ENCODE measurements at places on chromosomes 12 and 14. TPM values are rescaled to one million over a fixed set of nuclear protein-coding genes. Genes with fewer than 3 reads are reported as not detected.

- no peak for DNase-seq
These were observed 273.8 kb upstream of the SFSWAP start for GRCh38 chr12:131436922-131437705.

GRCh38 chr14:54108481-54109471, 152.2 kb upstream of the BMP4 start:
- DNase-seq, result no peak

GRCh38 chr12:103712216-103712615, 125.1 kb downstream of the STAB2 start:
- no peak for DNase-seq

GRCh38 chr14:58513272-58513671, 85.8 kb downstream of the KIAA0586 start:
- no peak for DNase-seq

DNA sequence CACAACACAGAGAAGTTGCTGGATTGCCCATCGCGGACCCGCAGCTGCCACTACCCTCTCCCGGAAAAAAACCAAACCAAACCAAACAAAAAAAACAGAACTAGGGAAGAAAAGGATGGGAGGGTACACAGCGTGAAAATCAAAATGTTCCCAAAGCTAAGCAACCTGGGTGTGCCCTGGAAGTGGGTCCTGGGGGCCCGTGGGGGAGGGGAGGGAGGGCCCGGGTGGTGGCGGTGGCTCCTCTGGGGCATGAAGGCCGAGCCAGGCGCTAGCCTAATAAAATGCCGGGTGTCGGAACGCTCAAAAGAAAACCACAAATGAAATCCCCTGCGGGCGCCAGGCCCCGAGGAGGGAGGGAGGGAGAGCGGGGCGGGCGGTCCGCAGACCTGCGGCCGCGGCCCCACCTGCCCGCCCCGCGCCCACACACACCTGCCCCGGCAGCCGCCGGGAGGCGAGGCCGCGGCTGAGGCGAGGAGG, 787 bp downstream of the HECTD4 start:
- peak; percentile 58 for DNase-seq

GRCh38 chr12:1496162-1496900, 98.0 kb downstream of the FBXL14 start:
- no peak for DNase-seq

- DNase-seq, result no peak
These were observed 62.3 kb downstream of the RAB35 start for GRCh38 chr12:120054293-120054692.

DNA sequence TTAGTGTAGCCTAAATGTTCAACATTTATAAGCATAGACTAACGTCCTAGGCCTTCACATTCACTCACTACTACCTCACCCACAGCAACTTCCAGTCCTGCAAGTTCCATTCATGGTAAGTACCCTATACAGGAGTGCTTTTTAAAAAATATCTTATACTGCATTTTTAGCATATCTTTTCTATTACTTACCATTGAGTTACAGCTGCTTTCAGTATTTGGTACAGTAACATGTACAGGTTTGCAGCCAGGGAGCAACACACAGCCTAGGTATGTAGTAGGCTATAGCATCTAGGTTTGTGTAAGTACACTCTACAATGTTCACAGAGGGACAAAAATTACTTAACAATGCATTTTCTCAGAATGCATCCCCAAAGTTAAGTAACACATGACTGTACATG, 17.4 kb downstream of the IPO8 start:
- no peak for DNase-seq

GRCh38 chr14:28879573-28879996, 113.0 kb downstream of the FOXG1 start:
- no peak for DNase-seq

- no peak for DNase-seq
These were observed 149.9 kb downstream of the SAMD4A start for GRCh38 chr14:54716862-54717261.

- no peak for DNase-seq
These were observed 37.0 kb downstream of the ALDH1L2 start for GRCh38 chr12:105047308-105047707.

- DNase-seq, result no peak
These were observed 44.7 kb upstream of the NEDD1 start for GRCh38 chr12:96862326-96862725.

GRCh38 chr14:46091819-46092218, 559.8 kb downstream of the RPL10L start:
- no peak for DNase-seq

- no peak for DNase-seq
These were observed 443 bp downstream of the MAGOHB start for GRCh38 chr12:10612984-10613348.

- no peak for DNase-seq
These were observed 7.7 kb downstream of the RARG start for GRCh38 chr12:53224061-53224896.

DNA sequence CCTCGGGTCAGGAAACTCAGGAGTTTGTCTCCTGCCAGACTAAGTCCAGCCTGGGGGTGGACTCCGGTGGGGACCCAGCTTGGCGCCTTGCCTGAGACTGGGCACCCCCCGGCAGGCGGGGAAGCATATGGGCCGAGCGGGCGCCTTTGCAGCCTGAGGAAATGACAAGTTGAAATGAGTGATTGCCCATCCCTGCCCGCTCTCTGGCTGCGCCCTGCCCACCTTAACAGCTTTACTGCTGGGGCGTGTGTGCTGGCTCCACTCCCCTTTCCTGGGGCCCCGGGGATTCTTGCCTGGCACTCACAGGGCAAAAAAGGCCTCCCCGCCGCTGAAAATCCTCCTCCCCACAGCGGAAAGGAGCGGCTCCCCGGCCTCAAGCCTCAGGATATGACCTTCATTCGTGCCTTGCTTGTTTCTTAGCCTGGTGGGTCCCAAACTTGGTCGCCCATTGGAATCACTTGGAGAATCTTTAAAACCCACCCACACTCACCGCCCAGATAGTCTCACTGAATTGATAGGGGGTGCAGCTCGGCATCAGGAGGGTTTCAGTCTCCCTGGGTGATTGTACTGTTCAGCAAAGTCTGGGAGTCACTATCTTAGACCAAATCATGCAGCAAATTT, 1.5 kb downstream of the RFLNA start:
- no peak for DNase-seq

DNA sequence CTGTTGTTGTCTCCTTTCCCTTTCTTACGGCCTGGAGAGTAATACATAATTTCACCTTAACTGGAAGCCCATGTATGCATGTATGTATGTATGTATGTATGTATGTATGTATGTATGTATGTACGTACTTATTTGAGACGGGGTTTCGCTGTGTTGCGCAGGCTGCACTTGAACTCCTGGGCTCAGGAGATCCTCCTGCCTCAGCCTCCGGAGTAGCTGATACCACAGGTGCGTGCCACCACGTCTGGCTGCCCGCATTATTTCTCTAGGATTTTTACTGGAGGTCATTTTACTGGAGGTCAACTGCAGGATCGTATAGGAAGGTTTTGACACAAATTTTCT, 644 bp upstream of the OS9 start:
- DNase-seq, result no peak

DNA sequence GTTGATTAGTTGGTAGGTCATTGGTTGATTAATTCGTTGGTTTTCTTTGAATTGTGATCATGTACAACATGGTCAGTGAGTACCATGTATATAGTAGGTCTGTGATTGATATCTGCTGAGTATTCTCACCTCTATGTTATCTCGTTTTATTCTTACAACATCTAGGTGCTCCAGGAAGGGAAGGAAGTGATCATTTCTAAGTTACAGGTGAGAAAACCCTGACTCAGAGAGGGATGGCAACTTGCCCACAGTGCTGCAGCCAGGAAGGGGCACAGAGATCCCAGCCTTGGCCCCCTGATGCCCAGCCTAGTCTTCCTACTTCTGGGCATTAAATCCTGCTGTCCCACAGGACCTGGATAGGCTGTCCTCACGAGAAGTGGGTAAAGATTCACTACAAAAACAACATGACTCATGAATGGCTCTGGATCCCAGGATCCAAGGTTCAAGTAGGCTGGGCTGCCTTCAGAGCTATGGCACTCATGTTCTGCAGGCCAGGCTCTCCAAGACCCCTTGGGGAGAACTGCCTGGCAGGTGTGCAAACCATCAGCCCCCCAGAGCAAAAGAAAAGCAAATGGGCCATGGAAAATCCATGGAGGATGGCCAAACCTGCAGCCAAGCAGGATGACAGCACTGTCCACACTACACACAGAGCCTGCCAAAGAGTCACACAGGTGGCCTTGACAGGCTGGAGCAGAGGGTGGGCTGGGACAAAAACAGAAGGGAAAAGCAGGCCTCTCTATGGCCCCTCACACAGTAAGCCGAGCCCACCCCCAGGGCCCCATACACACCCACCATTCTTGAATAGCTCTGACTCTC, 146.2 kb downstream of the BCL11B start:
- no peak for DNase-seq

- no peak for DNase-seq
These were observed 8.1 kb downstream of the PNP start for GRCh38 chr14:20477211-20477876.

- DNase-seq, result peak; percentile 82
These were observed at the start of gene TNFAIP2 for GRCh38 chr14:103122947-103123633. Gene TNFAIP2 (plus strand): TSS chr14:103123461. CDS start chr14:103126458, 2,997 bp downstream.

DNA sequence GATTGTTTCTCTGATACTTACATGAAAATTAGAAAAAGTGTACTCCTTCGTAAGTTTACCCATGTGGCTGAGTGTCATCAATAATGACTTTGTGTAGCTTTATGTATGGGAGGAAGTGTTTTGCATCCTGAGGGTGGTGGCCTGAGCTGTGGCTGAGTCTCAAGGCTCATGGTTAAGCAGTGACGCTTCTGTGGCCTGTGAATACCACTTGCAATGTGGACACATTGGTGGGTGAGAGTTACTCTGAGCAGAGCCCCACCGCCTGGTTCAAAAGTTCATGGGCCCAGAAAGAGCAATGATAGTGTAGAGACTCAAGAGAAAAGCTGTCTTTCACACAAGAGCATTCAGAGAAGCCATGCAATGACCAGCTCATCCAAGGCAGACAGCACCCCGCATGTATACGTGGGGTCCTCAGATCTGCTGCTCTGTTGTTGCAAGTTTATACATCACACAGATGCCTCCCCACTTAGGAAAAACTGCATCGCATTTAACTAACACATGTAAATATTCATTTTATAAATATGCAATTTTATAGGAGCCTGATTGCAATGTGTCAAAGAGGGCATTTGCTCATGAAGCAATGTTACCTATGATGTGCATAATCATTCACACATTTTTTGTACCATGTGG, 55.1 kb upstream of the FRMD6 start:
- no peak for DNase-seq

DNA sequence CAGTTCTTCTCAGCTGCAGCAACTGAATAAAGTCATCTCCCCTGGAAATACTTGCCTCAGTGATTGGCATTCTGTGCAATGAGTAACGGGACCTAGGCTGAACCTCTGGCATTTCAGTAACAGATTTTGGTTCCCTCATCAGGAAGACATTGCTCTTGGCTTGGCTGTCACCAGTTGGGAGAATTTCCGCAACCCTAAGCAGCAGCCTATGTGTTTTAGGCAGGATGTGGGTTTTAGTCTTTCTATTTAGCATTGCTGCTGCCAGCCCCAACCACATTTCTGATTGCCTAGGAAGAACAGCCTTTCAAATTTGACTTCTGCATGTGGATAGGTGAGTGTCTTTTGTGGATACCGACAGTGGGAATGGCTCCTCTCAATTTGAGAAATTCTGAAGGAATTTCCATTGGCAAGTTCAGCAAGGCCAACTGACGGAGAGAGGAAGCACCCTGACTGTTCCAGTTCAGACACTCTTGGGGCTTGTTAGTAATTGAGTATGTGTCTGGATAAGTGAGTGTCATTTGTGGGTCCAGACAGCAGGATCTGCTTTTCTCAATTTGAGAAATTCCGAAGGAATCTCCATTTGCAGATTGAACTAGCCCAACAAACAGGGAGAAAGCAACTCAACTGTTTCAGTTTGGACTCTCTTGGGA, 19.0 kb upstream of the CLEC2A start:
- no peak for DNase-seq

- DNase-seq, result no peak
These were observed 1141.2 kb upstream of the TMEM132C start for GRCh38 chr12:127125607-127126259.

DNA sequence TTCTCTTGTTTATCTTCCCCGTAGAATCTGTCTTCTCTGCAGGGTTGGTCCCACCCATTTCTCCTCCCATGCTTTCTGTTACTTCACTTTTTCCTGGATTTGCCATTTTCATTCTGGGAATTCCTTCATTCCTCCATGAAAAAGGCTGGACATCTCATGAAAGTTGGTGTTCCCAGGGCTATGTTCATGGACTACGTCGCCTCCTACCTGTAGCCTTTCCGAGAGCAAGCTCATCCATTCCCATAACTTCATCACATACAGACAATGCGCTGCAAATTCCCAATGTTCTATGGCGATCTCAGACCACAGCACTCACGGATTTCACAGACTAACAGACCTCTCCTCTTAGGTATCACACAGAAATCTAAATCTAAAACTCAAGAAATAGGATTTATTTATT, 217.1 kb downstream of the EXOC5 start:
- DNase-seq, result no peak

DNA sequence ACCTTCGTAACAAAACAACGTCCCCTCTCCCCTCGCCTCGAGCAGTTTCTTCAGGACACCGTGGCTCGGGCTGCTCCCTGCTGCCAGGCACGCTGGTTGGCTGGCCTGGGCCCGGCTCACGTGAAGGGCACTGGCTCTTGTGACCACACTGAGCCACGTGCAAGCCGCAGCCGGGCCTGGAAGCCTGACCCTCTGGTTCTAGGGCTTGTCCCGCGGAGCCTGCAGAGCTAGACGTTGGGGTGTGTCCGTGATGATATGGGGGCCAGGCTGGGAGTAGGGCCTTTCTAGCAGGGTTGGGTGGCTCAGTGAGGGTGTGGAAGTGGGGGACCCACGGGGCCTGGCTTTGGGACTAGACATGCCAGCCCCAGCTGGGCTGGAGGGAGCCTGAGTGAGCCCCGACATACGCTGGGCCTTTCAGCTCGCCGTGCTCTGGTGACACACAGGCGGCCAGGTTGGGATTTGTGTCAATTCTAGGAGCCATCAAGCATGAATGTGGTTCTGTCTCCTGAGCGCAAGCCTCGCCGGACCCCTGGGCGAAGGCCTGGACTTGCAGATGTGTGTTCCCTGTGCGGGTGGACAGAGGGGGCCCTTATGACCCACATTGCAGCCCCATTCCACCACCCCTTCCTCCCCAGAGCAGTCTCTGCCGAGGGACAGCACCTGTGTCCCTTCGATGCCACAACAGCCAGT, 13.6 kb upstream of the AMN start:
- no peak for DNase-seq

- no peak for DNase-seq
These were observed 72.6 kb downstream of the SLC2A13 start for GRCh38 chr12:40033242-40033630.

PXMP2 gene
- 18.3 TPM for total RNA-seq

TMPRSS12 gene
- total RNA-seq, result not detected

SLC7A8 gene
- total RNA-seq, result 15.0 TPM

LRRK2 gene
- 51.7 TPM for total RNA-seq

B4GALNT3 gene
- total RNA-seq, result 28.8 TPM

PXN gene
- 183 TPM for total RNA-seq

C12orf76 gene
- 40.3 TPM for total RNA-seq

GATC gene
- total RNA-seq, result 26.6 TPM

ADGRD1 gene
- total RNA-seq, result 224 TPM

Data from sciatic nerve (tissue), 2 donors.